ENCODE measurements at places on chromosomes 2 and 18.
A peak's percentile ranks its signal among the peaks of the same experiment; 100 is the strongest.

- DNase-seq = no peak
Observed at GRCh38 chr2:38394903-38395341, 17.8 kb upstream of the ATL2 start.

- DNase-seq = no peak
Observed at GRCh38 chr2:120470041-120470965, 124.4 kb downstream of the INHBB start.

GRCh38 chr2:62467475-62468321, 38.3 kb downstream of the TMEM17 start:
- no peak for DNase-seq

- peak; percentile 64 for DNase-seq
Observed at GRCh38 chr2:225400060-225400511, 576 bp downstream of the NYAP2 start.

- DNase-seq = no peak
Observed at GRCh38 chr2:210376694-210377093, 61.7 kb upstream of the MYL1 start.

Measured in COR-L47 (cell line).